ENCODE measurements at places on chromosomes 5 and 9. TPM values are rescaled to one million over a fixed set of nuclear protein-coding genes. Genes with fewer than 3 reads are reported as not detected.

DNA sequence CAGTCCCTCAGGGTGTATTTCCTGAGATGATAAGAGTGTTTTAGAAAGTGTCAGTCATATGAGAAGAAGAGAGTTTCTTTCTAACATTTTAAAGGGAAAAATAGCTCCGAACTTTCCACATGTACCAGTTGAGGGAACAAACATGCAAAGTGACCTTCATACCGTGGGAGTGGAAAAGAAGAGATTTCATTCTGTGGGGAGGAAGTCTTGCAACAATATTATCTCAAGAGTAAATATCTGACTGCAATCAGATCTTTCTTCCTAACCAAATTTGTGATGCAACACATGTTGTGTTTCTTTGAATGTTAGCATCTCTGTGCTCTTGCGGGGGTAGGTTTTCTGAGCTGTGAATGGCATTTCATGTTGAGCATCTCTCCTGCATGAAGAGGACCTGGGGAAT lies 30.6 kb downstream of the ANKRD55 start:
- DNase-seq, result no peak

GRCh38 chr9:121725008-121725775 lies 73.8 kb downstream of the DAB2IP start:
- DNase-seq, result peak; percentile 85

DNA sequence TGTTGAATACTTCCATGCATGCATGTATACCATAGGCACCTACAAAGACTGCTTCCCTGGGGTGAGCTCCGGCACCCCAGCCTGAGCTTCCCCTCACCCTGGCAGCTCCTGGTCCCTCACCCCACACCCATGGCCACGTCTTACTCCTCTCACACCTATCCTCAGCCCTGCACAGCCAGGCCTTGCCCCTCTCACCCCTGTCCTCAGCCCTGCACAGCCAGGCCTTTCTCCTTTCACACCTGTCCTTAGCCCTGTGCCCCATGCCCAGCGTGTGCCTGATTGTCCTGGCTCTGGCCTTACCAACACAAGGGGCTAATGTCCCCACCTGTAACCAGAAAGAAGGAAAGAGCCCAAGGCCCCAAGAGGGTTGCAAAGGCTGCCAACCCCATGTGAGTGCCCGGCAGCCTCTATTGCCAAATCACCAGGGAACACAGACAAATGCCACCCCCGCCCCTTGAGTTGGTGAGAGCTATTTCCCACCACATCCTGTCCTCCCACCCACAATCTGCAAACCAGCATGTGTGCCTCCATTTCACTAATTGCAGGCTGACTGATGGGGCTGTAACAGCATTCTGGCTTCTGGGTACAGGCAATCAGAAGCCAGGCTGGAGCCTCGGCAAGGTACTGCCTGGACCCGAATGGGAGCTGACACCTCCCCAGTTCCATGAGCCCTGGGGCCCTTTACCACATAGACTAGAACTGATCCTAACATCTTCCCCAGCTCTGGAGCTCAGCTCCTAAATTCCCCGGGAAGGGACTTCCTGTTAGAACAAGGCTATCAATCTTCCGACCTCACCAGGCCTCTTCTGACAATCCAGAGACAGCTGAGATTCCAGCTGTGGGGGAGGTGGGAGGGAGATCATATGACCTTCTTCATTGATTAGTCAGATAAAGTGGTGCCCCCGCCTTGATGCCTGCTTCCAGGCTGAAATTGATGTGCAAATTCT lies 78.2 kb downstream of the FAM114A2 start:
- no peak for DNase-seq

GRCh38 chr5:127959152-127959764 lies 124.3 kb upstream of the SLC12A2 start:
- peak; percentile 68 for DNase-seq

GRCh38 chr9:113817171-113817570 lies 58.9 kb upstream of the ZNF618 start:
- no peak for DNase-seq

- DNase-seq, result no peak
These were observed 44.1 kb downstream of the ZFR start for GRCh38 chr5:32400401-32400800.

Gene CXCL14
- total RNA-seq, result 0.93 TPM

Gene PCDHGA7
- 1.7 TPM for total RNA-seq

GRCh38 chr9:111966124-111966723 lies 69.6 kb downstream of the UGCG start:
- DNase-seq, result no peak

DNA sequence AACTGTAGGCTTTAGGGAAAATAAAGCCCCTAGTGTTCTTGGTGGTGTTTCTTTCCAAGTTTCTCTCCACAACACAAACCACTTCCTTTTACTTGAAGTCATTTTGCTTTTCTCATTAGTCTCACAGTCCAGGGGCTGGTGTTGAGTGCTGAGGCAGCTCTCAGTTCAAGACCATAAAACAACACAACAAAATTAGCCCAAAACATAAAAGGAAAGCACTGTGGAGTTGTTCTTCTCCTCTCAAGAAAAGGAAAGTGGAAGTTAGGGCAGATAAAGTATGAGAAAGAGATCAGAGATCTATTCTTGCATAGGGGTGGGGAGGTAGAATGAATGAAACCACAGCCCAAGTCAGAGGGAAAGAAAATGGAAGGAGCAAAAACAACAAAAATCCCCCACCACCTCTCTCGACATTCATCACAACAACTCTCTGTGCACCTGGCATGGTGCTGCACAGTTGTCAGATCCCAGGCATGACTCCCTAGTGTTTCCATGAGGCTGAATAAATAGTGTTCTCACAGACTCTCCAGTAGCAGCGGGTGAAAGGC lies 569.9 kb downstream of the RAB3C start:
- DNase-seq, result no peak

GRCh38 chr5:93340881-93341280 lies 240.1 kb downstream of the NR2F1-AS1 start:
- no peak for DNase-seq

GRCh38 chr9:120080849-120081248 lies 499.1 kb downstream of the CDK5RAP2 start:
- DNase-seq, result no peak

DNA sequence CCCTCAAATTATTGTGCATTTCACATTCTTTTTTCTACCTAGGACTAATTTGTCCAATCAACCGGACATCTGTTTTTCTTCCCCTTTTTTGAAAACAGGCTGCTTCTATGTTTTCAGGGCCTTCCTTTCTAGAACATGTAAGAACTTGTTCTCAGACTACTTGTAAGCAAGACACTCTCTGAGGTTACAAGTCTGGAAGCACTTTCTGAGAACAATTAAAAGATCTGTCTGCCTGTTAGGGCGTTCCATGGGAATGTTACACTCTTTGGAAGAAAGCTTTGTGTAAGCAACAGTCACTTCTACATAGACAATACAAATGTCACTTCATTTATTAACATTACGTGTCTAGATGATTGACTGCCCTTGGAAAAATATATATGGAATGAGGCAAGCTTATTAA lies 50.9 kb upstream of the HSPB3 start:
- no peak for DNase-seq

- no peak for DNase-seq
These were observed 278.9 kb downstream of the GADD45G start for GRCh38 chr9:89883401-89884341.

DNA sequence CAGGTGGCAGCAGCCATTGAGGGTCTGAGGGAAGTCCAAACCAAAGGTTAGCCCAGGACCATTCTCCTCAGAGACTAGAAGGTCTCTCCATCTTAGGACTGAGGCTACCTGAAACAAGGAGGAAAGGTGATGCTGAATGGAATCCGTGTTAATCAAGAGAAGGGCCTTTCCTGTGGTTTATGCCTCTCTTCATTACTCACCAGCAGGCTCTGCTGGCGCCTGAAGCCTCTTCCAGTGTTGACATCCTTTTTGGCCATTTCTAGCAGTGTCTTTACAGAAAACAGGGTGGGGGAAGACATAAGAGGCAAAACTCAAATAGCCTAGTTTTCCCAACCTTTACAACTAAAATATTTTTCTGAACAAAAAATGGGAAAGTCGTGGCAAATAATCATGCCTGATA lies 98.0 kb downstream of the ENC1 start:
- no peak for DNase-seq

DNA sequence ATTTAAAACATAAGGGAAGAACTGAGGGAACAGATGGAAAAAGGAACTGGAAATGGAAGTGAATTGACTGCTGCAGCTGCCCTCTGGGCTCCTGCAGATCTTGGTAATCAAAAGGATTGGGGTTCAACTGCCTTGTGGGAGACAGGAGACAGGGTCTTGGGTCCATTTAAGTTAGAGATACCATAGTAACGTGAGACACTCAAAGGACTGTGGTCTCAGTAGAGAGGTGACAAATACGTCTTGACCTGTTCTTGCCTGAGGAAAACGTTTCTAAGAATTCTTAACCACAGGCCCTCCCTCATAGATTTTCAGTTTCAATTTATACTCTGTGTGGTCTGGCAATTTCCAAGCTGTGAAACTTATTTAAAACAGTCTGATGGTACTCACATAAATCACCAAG lies 100.8 kb upstream of the DHFR start:
- no peak for DNase-seq

Gene CTXN3
- not detected for total RNA-seq

GRCh38 chr5:96256795-96257470 lies 176.1 kb downstream of the PCSK1 start:
- DNase-seq, result no peak

DNA sequence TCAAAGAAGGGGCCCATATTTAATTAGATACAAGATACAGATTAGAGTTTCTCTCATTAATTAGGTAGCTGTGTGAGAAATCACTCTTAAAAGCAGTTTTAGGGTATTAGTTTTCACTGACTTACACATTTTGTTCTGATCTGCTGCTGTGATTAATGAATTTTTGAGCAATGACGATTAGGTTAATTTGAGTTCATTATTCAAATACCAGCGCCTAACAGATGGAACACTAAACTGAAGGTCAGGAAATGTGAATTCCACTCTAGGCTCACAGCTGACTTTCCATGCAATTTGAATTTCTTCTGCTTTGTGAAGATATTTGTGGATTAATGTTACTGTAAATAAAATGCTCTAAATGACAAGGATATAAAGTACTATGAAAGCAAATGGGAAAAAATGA lies 380.6 kb downstream of the ADGRV1 start:
- no peak for DNase-seq

DNA sequence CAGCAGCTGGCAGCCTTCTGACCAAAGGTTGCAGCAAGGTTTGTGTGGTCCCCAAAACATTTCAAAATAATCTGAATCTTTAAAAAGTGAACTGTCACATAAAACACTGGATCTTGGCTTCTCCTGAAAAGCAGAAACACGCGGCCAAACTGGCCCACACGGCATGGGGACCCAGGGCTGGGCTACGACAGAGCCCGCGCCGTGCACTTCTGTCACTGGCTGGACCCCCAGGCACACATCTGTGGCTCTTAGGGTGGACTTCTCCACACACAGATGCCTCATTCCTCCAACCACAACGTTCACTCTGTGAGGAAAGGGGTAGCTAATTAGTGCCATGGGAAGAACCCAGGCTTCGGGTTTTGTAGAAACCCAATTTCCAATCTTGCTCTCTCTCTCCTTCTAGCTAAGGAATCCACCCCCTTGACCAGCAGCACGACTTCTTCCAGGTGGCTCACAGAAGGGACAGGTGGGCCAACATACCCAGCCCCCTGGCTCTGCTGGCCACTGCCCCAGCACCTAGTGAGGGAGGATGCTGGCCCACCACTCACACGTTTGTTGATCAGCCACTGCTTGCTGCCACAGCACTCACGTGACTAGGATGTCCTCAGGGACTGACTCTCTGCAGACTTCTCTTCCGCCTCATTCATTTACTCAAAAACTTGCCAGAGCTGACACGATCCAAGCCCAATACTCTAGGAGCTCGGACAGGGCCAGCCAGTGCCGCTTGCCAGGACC lies 17.9 kb downstream of the LMAN2 start:
- DNase-seq, result no peak
